ENCODE measurements at places on chromosomes 2 and 18.

DNA sequence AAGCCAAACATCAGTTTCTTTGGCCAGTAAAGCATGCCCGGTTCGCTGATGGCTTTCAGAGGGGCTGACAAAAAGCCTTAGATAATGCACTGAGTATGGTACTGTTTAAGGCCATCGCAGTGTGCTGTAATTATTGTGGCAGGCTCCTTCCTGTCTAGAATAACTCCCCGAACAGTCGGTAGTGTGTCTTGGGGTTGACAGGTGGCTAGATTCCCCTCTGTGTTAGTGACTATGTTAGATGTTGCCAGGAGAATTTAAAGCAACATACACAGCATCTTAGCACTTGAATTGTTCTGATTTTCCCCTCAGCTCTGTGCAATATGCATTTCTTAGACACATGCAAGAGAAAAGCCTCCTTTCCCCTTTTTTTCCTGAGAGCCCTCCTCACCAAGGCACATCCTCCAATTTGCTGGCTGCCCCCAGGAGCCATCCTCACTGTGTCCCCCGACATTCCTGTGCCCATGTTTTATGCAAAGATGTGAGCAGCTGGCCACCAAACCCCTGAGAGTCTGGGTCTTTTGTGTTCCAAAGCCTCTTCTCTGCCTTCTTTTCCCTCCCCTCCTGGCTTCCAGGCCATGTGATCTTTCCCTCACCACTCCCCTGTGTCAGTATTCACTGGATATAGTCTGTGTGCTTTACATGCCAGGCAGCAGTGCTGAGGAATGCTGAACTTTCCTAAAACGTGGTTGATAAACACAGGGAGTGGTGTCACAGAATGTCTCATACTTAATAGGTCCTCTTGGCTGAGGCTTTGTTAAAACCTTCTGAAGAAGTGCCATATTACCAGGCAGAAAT, 331.5 kb downstream of the HRH4 start:
- DNase-seq: no peak

- DNase-seq: no peak
Measured at GRCh38 chr18:63255435-63255834, 64.1 kb downstream of the BCL2 start.

- DNase-seq: no peak
Measured at GRCh38 chr2:113266431-113266830, 12.3 kb downstream of the PAX8 start.

DNA sequence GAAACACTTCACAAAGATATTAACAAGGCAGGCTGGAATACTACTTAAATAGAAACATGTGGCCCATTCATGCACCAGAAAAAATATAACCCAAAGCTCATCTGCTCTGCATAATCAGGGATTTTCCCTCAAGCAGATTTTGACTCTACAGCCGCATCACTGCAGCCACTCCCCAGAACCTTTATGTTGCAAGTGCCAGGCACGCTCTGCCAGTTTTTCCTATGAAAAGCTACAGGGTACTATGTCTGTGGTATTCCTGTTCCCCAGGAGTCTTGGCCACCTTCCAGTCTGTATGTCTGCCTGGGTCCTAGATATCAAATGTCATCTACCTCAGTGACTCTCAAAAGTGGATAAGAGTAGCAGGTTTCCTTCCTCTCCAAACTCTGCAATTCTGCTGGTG, 3.8 kb downstream of the COA5 start:
- DNase-seq: no peak

All from Daoy (cell line).